Activated effector memory CD4-positive, alpha-beta T cell treated with Interleukin-2 at 50 U/mL for 16 hours (primary cell): ENCODE measurements at places on chromosomes 2 and 18.

GRCh38 chr2:174510583-174511189 is 23.9 kb upstream of the GPR155 start:
- no peak for DNase-seq

GRCh38 chr18:78458356-78458755 is 521.3 kb upstream of the SALL3 start:
- DNase-seq, result no peak

GRCh38 chr2:28293416-28293815 is 99.2 kb upstream of the FOSL2 start:
- DNase-seq, result no peak

DNA sequence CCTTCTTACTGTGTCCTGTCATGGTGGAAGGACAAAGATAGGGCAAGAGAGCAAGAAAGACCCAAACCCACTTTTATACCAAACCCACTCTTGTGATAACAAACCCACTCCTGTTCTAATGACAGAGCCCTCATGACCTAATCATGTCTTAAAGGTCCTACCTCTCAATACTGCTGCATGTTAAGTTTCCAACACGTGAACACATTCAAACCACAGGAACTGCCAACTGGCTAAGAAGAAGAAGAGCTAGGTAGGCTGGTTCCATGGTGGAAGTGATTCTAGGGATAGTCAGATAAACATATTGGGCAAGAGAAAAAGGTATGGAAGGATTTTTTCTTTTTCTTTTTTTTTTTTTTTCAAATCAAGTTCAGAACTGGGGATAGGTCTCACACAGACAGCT is 22.0 kb downstream of the CTLA4 start:
- DNase-seq, result no peak

- no peak for DNase-seq
These were observed 124.2 kb downstream of the CABYR start for GRCh38 chr18:24263050-24263449.

GRCh38 chr2:19731515-19731914 is 170.3 kb downstream of the TTC32 start:
- DNase-seq, result no peak

DNA sequence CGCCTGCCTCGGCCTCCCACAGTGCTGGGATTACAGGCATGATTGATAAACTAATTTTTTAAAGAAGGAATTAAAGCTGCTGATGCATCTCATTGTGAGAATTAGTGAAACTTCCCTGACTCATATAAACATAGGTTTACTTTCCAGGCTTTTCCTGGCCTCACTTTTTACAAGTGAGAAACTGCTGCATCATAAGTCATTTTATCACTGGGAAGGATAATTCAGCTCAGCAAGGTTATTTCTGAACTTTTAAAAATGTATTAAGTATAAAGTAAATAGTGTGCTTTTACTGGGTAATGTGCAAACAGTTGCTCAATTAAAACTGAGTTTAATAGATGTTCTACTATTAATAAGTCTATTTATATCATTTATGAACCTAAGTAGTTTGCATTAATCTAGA is 1130.3 kb upstream of the CDH2 start:
- DNase-seq, result no peak
